ENCODE measurements at places on chromosomes 7 and 10. TPM values are rescaled to one million over a fixed set of nuclear protein-coding genes. Genes with fewer than 3 reads are reported as not detected.

Gene FUOM
- total RNA-seq = 6.3 TPM

Gene HOXA2
- 1.2 TPM for total RNA-seq

Gene AOAH
- not detected for total RNA-seq

Gene FAM25C
- not detected for total RNA-seq

Gene MSMB
- total RNA-seq = not detected

Gene PNLIPRP1
- not detected for total RNA-seq

Gene GDF2
- not detected for total RNA-seq

Gene PAPOLB
- total RNA-seq = 0.07 TPM

Gene TRPV6
- total RNA-seq = not detected

Gene ENTPD7
- 25.9 TPM for total RNA-seq

Gene GSTO2
- 4.6 TPM for total RNA-seq

Gene HOXA11
- 0.13 TPM for total RNA-seq

Gene GRID1
- 0.46 TPM for total RNA-seq

Gene TMEM273
- 0.13 TPM for total RNA-seq

Gene ANKRD30A
- not detected for total RNA-seq

Gene EEF1AKMT2
- 15.7 TPM for total RNA-seq

Gene AS3MT
- total RNA-seq = 5.0 TPM

Gene EEPD1
- total RNA-seq = 3.8 TPM

Gene GRB10
- total RNA-seq = 57.1 TPM

Gene MLXIPL
- total RNA-seq = 0.39 TPM

Gene NT5C3A
- 9.5 TPM for total RNA-seq

Gene VWA2
- not detected for total RNA-seq

Gene KIF11
- 8.7 TPM for total RNA-seq

Gene HOXA9
- 0.33 TPM for total RNA-seq

Gene KCNH2
- 0.79 TPM for total RNA-seq

Gene HMX3
- not detected for total RNA-seq

Gene CDC14C
- total RNA-seq = not detected

Gene AKR1B15
- total RNA-seq = 0.07 TPM

Gene PLAU
- total RNA-seq = 110 TPM

Gene GRM3
- not detected for total RNA-seq

Gene HOXA10
- not detected for total RNA-seq

Gene RTKN2
- total RNA-seq = 3.3 TPM

Gene ADCY1
- total RNA-seq = 0.26 TPM

Gene ADAM22
- 0.52 TPM for total RNA-seq

Gene CFTR
- not detected for total RNA-seq

Gene SPDYE5
- not detected for total RNA-seq

Gene CPXM2
- 114 TPM for total RNA-seq

Gene SPDYE8
- total RNA-seq = not detected

Gene LRRTM3
- not detected for total RNA-seq

Gene C7orf33
- total RNA-seq = not detected

Gene TWIST1
- total RNA-seq = 30.5 TPM

Gene CYP26C1
- 0.07 TPM for total RNA-seq

Gene NACAD
- total RNA-seq = 4.2 TPM

Gene PPP1R3A
- total RNA-seq = not detected

Gene KIF20B
- total RNA-seq = 6.8 TPM

Gene OLAH
- total RNA-seq = 0.26 TPM

Gene SORCS1
- total RNA-seq = not detected

Gene MAP3K8
- 12.3 TPM for total RNA-seq

Gene IL6
- 62.2 TPM for total RNA-seq

Gene TRIL
- 1.8 TPM for total RNA-seq

Gene TRIM74
- total RNA-seq = 0.23 TPM

Gene CHST3
- 49.4 TPM for total RNA-seq

Gene AQP1
- 335 TPM for total RNA-seq

Measured in smooth muscle cell of the pulmonary artery (primary cell).